ENCODE measurements at places on chromosomes 16 and 17.

DNA sequence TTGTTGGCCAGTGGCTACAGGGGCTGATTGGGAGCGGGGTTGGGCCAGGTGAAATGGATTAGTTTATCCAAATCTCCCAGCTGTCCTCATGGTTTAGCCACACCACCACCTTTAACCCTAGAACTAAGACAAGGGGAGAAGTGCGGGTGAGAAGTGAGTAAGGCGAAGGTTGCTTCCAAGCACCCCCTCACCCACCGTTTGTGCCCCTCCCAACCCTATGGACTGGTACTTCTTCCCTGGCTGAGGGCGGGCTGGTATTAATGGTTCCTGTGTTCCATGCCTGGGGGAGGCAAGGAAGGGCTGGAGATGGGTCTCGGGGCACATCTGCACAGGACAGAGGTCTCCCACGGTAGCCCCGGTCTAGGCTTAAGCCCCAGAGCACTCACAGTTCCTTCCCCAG is 25.1 kb downstream of the NT5M start:
- no peak for DNase-seq

- peak; percentile 79 for DNase-seq
These were observed 31.0 kb downstream of the HEATR3 start for GRCh38 chr16:50096791-50097190.

- no peak for DNase-seq
These were observed 32.2 kb downstream of the MMP15 start for GRCh38 chr16:58057784-58058183.

GRCh38 chr16:4499196-4499555 is 23.0 kb downstream of the HMOX2 start:
- no peak for DNase-seq

- DNase-seq, result no peak
These were observed 44.0 kb downstream of the SREBF1 start for GRCh38 chr17:17792551-17793377.

DNA sequence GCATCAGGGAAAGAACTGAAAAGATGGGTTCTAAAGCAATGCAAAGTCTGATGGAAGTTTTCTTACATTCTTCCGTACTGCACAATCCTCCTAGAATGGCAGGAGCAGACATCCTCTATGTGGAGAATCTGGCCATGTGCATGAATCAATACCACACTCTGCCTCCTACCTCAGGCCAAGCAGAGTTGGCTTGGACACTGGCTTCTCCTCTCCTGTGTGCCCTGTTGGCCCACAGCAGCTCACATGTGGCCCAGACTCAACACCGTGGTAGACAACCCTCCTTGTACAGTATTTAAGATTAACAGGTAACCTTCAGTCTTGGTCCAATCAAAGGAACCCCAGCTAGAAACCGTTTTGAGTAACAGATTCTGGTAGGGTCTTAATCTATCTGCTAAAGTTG is 101.9 kb downstream of the ZFHX3 start:
- no peak for DNase-seq

DNA sequence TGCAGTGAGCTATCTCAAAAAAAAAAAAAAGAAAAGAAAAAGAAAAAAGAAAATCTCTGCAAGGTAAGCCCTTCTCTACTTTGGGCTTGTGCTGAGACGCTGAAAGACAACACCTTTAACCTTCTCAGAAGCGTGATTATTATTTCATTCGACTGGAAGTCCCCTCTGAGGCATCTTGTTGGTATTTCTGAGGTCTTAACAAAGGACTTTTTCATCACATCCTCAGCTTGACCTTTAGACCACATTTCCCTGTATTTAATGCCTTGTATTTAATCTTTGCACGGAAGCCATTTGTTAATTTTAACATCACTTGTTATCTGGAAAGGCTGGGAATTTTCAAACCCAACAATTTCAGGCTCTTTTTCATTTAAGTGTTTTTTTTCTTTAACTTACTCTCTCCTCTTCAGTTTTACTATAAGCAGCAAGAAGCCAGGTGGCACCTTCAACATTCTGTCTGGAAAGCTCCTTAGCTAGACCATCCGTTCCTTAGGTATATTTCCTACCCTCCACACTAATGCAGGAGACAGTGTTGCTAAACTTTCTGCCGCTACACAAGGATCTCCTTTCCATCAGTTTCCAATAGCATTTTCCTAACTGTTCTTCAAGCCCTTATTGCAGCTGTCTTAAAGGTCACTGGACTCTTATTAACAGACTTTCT is 10.3 kb downstream of the KCTD13 start:
- DNase-seq, result no peak

DNA sequence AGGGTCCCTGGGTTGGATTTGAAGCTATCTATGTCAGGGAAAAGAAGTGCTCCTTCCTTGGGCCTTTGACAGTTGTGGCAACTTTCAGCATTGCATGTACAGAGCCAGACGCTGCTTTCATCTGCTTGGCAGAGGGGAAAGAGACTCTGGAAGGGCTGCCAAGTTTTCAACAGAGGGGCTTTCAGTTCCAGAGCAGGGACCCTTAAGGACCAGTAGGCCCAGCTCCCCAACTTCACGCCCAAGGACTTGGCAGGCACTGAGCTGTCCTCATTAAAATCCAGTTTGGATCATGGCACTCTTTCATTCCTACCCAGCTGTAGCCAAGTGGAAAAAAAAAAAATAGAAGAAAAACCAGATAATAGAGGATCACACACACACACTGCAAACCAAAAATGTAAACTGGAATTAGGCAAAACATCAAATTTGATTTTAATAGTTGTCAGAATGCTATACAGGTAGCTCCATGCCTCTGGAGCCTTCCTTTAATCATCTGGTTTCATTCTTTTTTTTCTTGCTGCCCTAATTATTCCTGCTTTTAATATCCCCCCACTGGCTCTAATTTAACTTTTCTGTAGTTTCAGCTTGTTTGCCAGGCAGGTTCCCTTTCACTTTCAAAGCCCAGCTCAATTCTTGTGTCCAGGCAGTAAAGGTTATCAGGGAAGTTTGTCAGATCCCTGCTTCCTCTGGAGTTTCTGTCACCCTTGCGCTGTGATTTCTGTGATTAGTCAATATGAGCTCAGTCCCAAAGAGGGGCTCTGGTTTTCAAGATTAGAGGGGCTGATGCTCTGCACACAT is 702.6 kb upstream of the CDH8 start:
- no peak for DNase-seq

Measured in adipocyte (in vitro differentiated cells).